Activated CD4-positive, alpha-beta T cell treated with anti-CD3 and anti-CD28 coated beads for 48 hours (primary cell): ENCODE measurements at places on chromosomes 12 and 14.

- DNase-seq, result no peak
Observed at GRCh38 chr12:68850390-68850789, 42.4 kb downstream of the MDM2 start.

DNA sequence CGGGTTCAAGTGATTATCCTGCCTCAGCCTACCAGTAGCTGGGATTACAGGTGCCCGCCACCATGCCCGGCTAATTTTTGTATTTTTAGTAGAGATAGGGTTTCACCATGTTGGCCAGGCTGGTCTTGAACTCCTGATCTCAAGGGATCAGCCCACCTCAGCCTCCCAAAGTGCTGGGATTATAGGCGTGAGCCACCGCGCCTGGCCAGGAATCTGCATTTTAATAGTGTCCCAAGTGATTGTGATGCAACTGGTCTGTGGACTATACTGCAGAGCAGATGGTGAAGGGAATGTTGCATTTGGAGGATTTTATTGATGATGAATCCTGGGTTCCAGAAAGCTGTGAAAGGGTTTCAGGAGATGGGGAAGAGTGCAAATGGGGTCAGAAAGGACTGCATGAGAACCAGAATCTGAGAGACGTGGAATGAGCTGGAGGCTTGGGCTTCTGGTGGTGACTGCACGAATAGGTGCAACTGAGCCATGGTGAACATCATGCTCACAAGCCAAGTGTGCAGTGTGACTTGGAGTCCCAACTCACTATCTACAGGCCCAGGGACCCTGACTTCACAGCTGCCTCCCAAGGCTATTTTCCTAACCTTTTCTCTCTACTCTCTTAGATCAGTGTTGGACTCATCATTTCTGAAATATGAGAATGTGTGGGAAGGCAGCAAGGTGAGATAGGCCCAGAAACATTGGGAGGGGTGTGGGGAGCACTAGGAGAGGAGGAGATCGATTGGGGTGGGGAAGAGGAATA, 4.5 kb downstream of the RPS26 start:
- DNase-seq, result no peak

DNA sequence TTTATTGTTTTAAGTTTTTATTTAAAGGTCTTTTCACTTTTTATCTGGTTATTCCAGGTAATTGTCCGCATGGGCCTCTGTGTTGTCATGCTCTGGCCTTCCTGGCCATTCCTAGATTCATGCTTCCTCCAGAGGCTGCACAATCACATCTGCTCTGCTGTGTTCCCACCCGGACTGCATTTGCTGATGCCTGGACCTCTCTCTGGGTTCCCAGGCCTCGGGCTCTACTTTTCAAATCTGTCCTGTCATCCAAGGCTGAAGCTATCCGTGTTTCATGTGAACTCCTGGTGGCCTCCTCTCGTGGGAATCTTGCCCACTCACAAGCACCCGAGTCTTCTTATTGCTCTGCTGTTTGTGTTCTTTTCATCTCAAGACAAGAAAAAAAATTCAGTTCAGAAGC, 16.1 kb upstream of the VDR start:
- DNase-seq, result no peak

DNA sequence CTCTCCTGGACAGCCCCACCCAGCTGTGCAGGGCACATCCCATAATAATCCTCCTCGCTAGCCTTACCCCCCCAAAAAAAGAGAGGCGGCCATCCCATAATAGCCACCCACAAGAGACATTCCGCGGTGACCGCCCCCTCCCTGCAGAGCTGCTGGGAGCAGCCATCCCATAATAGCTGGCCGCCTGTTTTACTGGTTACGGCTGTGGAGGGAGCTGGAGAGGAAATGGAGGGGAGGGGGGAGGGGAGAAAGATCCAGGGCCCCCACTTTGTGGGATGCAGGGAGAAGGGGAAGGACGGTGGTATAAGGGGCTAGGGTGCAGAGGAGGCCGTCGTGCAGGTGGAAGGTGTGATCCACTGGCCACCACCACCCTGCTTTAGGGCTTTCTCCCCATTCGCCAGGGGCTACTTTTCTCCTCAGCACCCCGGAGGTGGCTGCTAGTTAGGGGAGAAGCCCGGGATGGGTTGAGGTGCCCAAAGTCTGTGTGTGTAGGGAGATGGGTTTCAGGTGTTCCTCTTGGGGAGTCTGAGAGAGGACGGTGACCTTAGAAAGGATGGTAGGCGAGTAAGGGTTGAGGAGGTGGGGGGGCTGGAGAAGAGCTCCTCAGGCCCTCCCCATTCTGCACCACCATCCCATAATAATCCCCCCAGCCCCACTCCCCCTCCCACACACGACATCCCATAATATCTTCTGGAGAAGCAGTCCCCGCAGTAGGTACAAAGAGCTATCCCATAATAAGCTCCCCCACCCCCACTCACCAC, 6.0 kb upstream of the CHD4 start:
- DNase-seq, result no peak

DNA sequence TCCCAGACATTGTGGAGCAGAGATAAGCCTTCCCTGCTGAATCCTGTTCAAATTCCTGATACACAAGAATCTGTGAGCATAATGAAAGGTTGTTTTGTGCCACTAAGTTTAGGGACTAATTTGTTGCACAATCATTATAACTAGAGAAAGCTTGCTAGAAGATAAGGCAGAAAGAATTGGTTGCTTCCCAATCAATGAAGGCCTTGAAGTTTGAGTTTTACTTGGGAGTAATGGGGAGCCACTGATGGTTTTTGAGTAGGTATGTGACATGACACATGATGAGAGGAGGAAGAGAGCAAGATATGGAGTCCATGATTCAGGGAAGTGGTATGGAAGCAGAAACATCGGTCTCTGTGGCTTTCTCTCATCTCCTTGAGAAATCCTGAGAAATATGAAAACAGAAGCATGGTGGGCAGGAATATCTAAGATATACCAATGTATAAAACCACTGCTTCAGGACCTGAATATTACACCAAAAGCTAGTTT, 13.3 kb upstream of the TCP11L2 start:
- DNase-seq, result no peak

DNA sequence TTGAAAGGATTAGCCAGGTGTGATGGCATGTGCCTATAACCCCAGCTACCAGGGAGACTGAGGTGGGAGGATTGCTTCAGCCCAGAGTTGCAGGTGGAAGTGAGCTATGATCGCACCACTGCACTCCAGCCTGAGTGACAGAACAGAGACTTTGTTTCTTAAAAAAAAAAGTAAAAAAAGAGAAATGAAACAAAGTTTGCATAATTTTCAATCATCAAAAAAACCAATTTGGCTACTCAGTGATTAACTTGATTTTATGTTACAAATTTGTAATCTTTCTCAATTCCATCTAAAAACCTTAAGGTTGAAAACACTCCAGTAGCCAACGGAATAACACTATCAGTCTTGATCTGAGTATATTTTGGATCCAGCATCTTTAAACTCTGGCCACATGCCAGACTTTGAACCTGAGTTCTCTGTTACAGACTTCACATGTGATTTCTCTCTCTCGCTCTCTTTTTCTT, 12.6 kb upstream of the DENND5B start:
- no peak for DNase-seq

DNA sequence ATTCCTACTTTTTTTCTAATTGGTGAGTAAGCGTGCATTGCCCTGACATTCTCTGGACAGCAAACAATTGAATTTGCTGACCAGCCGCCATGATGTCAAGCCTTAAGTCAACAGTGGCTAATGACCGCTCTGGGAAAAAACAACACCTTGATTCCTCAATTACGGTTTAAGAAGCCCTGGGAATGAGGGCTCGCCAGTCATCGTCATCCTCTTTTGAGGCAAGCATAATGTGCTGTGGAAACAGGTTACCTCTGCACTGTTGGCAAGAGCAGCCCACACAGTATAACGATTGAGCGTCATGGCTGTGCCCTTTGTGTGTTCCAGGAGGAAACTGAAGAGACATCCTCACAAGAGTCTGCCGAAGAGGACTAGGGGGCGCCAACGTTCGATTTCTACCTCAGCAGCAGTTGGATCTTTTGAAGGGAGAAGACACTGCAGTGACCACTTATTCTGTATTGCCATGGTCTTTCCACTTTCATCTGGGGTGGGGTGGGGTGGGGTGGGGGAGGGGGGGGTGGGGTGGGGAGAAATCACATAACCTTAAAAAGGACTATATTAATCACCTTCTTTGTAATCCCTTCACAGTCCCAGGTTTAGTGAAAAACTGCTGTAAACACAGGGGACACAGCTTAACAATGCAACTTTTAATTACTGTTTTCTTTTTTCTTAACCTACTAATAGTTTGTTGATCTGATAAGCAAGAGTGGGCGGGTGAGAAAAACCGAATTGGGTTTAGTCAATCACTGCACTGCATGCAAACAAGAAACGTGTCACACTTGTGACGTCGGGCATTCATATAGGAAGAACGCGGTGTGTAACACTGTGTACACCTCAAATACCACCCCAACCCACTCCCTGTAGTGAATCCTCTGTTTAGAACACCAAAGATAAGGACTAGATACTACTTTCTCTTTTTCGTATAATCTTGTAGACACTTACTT, 138.9 kb downstream of the HMGA2 start:
- DNase-seq, result peak; percentile 49

GRCh38 chr12:29223956-29224543, 75.0 kb downstream of the FAR2 start:
- DNase-seq, result no peak

GRCh38 chr12:82746668-82747067, 60.0 kb downstream of the TMTC2 start:
- no peak for DNase-seq

GRCh38 chr14:105490267-105490571, 827 bp upstream of the TEDC1 start:
- no peak for DNase-seq

DNA sequence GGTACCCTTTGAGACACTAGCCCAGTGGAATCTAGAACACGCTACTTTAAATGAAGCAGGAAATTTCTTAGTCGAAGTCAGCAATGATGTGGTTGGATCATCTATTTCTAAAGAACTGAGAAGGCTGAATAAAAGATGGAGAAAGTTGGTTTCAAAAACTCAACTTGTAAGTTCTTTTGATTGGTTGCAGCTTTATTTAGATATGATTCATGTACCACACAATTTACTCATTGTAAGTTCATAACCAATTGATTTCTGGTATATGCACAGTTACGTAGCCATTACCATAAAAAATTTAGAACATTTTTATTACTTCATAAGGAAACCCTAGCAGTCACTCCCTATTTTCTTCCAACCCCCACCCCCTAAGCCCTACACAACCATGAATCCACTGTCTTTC, 129.8 kb downstream of the SYNE2 start:
- no peak for DNase-seq

DNA sequence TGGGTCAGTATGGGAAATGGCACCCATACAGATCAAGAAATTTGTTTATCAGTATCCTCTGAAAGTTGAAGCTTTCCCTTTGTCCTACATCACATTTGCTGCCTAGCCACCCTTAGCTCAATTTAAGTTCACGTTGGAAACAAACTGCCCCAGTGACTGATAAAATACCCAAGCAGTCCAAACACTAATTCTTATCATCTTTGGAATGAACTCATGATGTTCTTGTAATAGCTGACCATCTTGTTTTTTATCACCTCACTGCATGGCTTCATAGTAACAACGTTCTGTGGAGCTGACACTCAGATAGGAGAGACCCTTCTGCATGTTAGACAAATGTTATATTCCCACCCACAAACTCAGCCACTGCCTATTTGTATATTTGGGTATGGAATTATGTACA, 93.4 kb downstream of the GPR135 start:
- no peak for DNase-seq

GRCh38 chr14:20998139-20998538, 954 bp upstream of the SLC39A2 start:
- no peak for DNase-seq

DNA sequence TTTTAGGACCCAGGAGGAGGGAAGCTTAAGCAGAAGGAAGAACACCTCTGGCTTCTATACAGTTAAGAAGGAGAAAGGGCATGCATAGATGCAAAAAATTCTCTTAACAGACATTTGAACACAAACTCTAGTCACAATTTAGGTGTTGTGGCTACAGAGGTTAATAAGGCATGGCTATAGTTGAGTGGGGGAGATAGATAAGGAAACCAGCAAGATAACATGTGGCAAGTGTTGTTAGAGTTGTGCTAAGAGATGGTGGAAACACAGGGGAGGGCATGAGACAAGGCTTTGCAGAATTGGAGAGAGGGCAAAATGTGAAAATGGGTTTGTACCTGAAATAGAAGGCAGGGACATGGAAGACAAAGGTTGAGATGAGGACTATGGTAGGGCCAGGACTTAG, 88.9 kb downstream of the MSRB3 start:
- DNase-seq, result no peak

- no peak for DNase-seq
Observed at GRCh38 chr14:101464310-101464983, 96.8 kb upstream of the DIO3 start.

DNA sequence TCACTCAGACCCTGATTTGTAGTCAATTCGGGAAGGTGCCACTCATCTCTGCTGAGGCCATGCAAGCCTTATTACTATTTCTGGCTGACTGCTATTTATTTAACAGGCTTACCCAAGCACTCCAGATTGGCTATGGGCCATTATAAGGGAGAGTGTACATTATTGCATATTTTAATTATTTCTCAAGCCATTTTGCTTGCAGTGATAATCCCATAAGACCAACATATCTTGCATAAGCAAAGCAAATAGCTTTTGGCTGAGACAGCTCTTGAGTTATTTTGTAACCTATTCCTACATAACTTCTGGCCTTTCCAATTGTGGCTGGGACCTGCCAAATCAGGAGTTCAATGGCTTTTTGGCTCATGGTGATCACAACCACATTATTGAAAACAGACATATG, 509.6 kb upstream of the USP15 start:
- no peak for DNase-seq

DNA sequence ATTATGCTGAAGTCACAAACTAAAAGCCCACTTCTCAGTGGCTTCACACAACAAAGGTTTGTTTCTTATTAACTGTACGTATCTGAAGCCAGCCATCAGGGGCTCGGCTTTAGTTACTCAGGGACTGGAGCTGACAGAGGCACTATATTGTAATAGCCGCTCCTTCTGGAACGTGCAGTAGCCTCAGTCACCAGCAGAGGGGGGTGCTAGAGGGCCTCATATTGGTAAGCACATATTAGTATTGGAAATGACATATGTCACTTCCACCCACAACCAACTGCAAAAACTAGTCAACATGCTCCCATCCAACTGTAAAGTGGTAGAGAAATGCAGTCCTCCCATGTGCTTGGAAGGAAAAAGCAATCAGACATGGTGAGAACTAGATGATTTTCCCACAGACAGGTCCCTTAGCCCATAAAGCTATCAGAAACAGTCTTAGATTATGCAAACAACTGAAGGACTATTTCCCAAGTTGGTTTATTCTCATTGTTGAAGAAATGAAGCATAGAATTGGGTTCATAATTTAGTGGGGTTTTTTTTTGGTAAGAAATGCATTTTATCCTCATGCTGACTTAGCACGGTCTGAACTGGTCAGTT, 183.6 kb upstream of the G2E3 start:
- DNase-seq, result peak; percentile 82
